ENCODE measurements at places on chromosomes 5 and 9.

GRCh38 chr5:84494453-84494852 is 109.8 kb upstream of the EDIL3 start:
- DNase-seq, result peak; percentile 36

- no peak for DNase-seq
Observed at GRCh38 chr9:20065046-20065445, 276.2 kb upstream of the SLC24A2 start.

GRCh38 chr9:81724242-81724889 is 35.0 kb upstream of the TLE1 start:
- DNase-seq, result no peak

DNA sequence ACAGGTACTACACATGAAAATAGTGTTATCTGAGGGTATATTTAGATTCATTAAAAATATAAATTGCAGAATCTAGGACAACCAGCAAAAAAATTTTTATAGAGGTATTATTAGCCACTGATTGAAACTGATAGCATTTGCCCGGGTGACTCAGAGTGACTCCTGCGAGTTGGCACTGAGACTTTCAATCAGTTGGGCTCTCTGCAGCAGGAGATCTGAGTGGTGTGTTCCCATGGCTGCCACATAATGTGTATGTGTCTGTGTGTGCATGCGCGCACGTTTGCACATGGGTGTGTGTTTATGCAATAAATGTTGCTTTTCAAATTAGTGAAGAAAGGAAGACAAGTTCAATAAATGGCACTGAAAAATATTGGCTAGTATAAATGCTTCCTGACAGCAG is 100.1 kb upstream of the MRPS30 start:
- DNase-seq, result no peak

GRCh38 chr5:59656351-59657254 is 236.9 kb downstream of the PDE4D start:
- no peak for DNase-seq

DNA sequence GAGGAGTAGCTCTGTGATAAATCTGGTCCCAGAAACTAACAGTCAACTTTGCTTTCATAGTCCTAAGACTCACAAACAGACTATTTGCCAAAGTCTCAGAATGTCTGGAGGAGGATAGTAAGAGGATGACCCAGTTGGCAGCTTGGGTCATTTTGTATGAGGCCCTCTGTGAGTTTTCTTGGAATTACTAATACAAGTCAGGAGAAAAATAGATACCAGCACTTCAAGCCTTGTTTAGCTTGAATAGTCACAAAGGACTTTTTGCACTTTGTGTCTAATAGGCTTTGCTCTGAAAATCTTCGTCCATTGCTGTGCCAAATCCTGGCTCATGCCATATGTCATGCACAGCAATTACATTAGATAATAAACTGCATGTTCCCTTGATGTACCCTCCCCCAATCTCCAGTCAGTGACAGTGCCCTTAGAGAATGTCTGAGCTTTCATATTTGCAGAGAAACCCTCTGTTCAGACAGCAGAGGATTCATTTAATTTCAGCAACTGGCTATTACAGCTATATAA is 612.8 kb downstream of the CSNK1G3 start:
- DNase-seq, result no peak

- DNase-seq, result no peak
Observed at GRCh38 chr5:33319151-33319550, 121.6 kb upstream of the TARS1 start.

DNA sequence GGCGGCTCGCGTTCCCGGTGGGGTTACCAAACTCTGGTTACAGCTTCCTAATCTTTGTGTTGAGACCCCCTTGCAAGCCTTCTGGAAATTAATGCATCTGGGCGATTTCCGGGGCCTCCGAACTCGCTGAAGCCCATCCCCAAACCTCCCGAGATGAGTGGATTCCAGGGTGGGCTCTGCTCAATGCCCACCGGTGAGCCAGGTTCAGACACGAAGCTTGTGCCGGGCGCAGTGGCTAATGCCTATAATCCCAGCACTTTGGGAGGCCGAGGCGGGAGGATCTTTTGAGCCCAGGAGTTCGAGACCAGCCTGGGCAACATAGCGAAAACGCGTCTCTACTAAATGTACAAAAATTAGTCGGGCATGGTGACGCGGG is 356 bp upstream of the HACD4 start:
- no peak for DNase-seq

All from urothelium cell line (cell line).